ENCODE measurements at places on chromosomes 5 and 9.

GRCh38 chr5:44402084-44402483, 12.9 kb upstream of the FGF10 start:
- no peak for DNase-seq

DNA sequence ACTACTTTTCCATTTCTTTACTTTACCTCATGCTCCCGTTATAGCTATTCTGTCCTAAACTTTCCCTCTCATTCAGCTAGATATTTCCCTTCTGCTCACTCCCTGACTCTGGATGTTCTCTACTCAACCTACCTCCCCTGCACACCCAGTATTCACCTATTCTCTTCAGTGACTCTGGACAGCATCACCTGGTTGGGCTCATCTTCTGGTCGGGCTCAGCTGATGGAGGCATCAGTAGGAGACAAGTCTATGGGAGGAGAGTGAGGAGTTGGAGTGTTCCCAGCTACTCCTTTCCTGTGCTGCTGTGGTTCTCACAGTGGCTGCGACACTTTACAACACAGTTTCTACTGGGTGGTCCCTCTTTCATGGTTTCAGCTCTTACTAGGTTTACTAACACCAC, 493.9 kb downstream of the DMAC1 start:
- DNase-seq, result no peak

DNA sequence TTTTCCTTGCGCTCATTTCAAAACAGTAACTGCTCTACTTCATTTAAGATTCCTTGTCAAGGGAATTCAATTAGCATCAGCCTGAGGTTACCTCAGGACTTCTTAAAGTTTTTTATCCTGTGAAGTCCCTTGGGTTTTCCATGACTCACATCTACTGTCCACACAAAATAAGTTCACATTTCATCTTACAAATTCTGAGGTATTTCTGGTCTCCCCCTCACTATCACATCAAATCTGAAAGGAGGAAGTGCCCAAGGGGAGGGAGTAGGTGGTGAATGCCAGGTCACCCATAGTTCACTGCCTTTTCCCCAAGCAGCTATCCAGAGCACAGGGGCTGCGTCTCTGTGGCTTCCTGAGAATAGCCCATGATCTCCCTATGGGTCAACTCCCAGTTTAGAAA, 227.1 kb upstream of the NREP start:
- DNase-seq, result no peak

- DNase-seq, result no peak
Observed at GRCh38 chr9:23586906-23587305, 239.1 kb downstream of the ELAVL2 start.

- no peak for DNase-seq
Observed at GRCh38 chr9:114893221-114894010, 37.0 kb downstream of the TNFSF8 start.

- DNase-seq, result no peak
Observed at GRCh38 chr9:8627976-8628679, 828.5 kb upstream of the DMAC1 start.

GRCh38 chr5:16135003-16135402, 44.6 kb downstream of the MARCHF11 start:
- no peak for DNase-seq

DNA sequence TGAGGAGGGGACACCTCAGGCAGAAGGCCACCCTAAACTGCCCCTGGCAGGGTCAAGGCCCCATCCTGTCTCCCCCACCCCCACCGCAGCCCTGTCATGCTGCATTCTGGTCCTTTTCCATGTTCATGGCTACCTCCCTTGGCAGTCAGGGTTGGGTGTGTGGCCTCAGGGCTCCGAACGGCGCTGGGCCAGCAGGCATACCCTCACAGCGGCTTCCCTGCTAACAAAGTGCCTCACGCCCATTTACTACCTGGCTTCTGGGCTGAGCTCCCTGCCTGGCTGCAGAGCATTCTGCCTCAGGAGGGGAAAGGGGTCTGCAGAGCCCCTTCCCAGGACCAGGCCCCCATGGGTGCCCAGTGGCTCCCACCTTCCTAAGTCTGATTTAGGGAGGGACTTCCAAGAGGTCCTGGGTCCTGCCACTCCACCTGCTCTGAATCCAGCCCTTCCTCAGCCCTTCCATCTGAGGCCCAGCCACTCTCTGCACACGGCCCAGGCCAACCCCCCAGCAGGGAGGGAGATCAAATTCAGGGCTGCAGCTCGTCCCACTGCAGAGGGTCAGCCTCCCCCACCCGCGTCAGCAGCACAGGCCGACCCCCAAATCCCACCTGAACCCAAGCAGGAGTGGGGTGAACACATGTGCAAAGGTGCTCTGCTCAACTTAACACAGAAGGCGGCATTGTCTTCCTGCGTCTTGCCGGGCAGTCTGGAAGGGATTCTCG, 115.9 kb upstream of the PHYKPL start:
- no peak for DNase-seq

GRCh38 chr5:57246426-57246825, 72.6 kb downstream of the GPBP1 start:
- DNase-seq, result no peak

DNA sequence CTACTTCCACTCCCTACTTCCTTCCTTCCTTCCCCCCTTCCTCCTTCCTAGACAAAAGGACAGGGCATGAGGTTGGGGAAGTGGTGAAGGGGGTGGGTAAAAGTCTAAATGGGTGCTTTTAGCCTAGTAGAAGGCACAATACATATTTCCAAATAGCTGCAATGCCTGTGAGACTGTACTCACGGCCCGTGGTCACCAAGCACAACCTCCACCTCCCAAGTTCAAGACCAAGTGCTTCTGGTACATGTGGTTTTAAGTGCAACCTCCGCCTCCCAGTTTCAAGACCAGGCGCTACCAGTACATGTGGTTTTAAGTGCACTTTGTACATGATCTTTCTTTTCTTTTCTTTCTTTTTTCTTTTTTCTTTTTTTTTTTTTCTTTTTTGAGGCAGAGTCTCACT, 14.5 kb upstream of the NTNG2 start:
- DNase-seq, result no peak
